ENCODE measurements at places on chromosomes 2 and 18.

DNA sequence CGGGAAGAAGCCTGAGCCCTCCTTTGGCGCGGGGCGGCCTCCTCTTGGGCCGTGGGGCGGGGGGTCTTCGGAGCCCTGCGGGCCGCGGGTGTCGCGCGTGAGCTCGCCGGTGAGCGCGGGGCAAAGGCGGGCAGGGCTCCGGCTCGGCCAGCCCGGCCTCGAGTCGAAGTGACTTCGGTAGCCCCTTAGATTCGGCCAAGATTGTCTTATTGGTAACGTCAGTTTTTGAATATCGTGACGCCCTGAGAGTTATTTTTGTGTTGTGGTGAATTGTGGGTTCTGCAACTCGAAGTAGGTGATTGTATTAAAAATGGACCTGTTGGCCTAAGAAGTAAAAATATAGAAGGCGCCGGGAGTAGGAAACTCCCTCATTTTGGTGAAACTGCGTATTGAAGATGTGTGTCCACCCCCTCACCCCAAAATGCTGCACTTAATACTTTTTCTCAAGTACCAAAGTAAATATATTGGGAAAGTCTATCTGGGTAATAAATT, 669 bp downstream of the MARCHF7 start:
- no peak for DNase-seq

GRCh38 chr2:239546541-239546940, 145.7 kb upstream of the HDAC4 start:
- no peak for DNase-seq

DNA sequence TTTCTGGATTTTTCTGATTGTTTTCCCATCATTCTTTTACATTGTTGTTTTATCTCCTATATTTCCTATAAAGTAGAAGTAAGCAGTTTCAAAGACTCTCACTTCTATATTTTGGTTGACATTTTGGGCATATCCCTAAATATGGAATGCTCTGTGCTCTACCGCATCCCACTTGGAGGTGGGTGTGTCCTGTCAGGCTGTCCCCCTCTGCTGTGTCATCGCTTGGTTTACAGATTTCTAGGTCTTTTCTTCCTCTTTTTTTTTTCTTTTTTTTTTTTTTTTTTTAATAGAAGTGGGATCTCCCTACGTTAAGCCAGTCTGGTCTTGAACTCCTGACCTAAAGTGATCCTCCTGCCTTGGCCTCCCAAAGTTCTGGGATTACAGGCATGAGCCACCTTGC, 13.3 kb downstream of the DGKD start:
- DNase-seq: no peak

- no peak for DNase-seq
Measured at GRCh38 chr2:123999681-124000080, 25.4 kb upstream of the CNTNAP5 start.

DNA sequence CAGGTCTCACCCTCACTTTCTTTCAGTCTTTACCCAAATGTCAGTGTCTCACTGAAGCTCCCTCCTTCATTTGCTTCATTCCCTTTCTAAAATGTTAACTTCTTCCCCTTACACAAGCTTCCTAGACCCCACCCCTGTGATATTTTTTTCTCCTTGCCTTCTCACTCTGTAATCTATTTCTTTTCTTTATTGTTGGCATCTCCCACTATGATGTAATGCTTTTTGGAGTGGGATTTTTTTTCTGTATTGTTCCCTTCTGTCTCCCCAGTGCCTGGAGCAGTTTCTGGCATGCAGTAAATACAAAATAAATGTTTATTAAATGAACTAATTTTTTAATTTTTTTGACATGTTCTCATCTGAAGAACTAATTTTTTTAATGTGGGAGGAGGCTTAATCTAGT, 55.9 kb upstream of the MAP3K20 start:
- DNase-seq: no peak

DNA sequence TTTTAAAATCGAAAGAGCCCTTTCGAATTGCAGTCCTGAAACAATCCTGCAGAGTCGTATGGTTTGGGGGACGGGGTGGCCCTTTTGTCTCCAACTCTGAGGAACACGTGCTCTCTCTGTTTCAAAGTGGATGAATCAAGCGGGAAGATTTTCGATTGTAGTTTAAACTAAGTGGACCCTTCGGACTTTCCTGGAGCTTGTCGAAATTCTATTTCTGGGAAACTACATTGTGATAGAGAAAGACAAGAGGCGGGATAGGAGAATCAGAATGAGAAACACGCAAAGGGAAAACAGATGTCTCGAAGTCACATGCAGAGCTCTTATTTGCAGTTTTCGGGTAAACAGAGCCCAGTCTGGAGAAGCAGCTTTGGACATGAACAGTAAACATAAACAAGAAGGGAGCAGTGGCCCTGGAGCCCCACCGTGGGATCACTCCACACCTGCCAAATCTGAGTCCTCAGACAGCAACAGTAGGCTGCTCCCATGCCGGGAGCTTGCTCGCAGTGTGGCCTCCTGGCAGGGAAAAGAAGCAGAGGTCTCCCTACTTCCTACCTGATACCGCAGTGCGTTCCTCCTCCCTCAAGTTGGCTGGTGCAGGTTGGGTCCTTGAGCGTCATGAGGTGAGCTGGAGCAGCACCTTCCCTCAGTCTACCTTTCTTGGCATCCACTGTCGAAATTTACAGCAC, 202.4 kb downstream of the SLC4A3 start:
- no peak for DNase-seq

GRCh38 chr2:62706721-62707521, 1.4 kb downstream of the EHBP1 start:
- no peak for DNase-seq

DNA sequence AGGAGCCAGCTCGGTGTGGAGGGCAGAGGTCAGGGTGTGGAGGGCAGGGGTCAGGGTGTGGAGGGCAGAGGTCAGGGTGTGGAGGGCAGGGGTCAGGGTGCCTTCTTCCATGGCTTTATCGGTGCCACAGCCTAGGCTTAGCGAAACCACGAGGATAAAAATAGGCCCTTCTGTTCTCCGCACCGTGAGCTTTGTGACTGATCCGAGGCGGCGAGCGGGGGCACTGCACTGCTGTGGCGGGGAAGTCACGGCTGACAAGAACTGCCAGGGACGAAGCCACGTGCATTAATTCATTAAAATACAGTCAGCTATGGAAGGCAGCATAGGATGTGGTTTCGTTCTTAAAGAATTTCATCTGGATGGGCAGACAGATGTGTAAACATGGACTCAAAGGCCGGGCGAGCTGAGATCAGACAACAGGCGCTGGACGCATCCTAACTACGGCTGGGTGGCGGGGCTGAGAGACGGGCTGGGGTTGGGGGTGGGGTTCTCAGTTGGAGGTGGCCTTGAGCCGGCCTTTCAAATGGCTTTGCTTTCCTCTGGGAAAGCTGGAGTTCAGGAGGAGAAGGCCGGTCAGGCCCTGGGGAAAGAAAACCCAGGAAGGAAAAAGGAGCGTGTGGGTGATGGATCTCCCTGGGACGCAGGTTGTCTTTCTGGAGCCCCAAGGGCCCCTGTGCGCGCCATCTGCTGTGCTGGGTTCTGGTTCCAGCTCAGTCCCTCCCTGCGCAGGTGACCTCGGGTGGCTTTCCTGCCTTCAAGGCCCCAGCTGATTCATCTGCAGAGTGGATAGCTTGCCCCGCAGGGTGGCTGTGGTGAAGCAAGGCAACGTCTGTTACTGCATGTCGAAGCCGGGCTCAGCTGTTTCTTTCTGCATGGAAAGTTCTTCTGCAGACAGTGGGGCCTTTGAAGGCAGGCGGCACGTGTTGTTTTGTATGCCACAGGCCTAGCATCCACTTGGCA, 958 bp upstream of the ALLC start:
- no peak for DNase-seq

DNA sequence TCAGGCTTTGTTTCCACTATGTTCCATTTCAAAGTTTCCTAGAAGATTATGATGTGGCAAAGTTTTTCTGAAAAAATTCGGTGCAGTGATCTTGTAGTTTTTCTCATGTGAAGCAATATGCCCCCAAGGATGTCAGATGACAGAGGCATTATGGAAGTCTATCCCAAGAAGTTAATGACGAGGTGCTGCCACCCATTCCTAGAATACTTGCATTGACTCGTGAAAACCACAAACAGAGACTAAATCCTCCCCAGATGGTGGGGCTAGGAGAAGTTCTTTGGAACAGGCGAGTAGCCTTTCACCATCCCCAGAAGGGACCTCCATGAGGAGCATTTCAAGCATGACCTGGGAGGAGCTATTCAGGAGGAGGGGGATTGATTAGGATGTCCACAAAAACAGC, 40.2 kb upstream of the COPS8 start:
- no peak for DNase-seq

DNA sequence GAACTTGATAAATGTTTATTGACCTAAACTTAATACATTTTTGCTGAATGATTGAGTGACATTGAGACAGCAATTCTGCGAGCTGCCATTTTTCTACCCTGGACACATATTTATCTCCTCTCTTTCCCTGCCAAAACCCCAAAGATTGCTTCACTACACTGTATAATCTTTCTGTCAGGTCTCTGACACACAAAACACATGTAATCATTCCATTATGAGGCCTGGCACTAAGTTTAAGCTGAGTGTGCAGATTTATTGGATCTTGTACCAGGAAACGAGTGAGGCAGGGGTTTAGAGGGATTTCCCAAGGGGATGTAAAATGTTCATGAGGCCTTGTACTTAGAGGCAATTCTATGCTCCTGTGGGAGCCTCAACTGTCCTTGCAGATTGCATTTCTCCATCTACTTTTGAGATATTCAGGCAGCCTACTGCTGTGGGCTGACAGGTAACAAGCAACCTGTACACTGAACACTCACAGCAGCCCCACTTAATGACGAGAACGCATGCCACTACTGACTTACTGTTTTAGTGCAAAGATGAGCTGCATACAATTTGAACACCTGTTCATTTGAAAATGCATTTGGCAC, 13.7 kb upstream of the OSR1 start:
- DNase-seq: no peak

DNA sequence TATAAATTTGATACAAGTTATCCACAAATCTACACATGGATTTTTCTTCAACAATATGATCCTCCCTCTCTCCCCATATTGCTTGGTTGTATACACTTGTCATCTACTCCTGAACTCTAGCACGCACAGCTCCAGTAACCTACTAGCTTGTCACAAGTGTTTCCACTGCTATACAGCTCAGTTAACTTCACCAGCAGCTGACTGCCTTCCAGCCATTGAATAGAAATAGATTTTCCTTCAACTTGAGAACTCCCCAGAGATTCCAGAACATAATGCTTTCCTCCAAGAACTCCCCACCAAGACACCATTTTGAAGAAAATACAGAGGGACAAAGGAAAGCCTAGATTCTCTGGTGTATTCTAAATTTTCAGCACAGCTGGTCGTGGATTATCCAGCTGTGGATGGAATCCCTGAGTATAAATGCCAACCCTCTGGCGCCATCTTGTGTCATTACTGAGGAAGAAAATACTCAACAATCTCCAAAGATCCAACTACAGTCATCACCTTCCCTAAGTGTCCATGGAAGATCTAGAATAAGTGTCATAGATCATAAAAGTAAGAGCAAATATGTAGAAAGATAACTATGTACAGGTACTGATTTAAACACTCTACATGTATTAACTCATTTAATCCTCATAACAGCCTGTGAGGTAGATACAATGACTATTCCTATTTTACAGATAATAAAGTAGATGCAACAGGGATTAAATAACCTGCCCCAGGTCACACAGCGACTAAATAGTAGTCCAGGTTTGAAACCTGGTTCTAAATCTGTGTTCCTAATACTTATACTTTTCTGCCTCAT, 156.7 kb downstream of the ARHGAP28 start:
- no peak for DNase-seq

- DNase-seq: no peak
Measured at GRCh38 chr2:215882689-215883088, 130.7 kb downstream of the MREG start.

DNA sequence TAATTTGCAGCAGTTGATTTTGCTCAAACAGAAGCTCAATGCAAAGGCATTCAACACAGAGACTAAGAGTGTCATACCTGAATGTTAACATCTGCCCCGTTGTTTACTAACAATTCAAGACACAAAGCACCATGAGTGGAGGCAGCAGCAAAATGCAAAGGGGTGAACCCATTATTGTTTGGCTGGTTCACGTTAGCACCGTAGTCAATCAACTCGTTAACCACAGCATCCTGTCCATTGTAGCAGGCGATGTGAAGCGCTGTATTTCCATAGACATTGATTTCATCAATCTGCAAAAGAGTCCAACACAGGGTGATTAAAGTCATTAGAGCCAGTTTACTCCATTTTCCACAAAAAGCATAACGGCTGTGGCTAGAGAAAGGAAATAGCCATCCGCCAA, 189.3 kb downstream of the ANKRD44 start:
- peak; percentile 12 for DNase-seq

- no peak for DNase-seq
Measured at GRCh38 chr2:206289391-206289790, 14.9 kb downstream of the ZDBF2 start.

GRCh38 chr2:219252900-219253752, at the start of gene TUBA4B:
Gene TUBA4B (plus strand): TSS chr2:219253243. CDS start chr2:219253408, 165 bp downstream.
- DNase-seq: peak; percentile 43

- DNase-seq: no peak
Measured at GRCh38 chr2:68357605-68358337, 7.3 kb upstream of the PLEK start.

DNA sequence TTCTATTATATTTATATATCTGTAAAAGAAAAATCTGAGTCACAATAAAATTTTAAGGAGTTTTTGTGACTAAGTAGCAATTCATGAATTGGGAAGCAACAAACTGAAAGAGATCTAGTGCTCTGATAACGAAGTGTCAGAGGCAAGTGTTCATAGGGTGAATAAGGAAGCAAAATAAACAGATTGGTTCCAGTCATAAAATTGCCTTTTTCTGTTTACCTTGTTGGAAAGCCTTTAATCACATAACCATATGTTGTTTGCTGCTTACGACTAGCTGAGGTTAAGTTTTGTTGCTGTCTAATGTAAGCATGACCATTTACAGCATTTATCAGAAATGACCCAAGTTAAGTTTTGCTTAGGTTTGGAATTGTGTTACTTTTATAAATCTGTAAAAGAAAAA, 358.9 kb downstream of the ARL6IP6 start:
- DNase-seq: no peak

DNA sequence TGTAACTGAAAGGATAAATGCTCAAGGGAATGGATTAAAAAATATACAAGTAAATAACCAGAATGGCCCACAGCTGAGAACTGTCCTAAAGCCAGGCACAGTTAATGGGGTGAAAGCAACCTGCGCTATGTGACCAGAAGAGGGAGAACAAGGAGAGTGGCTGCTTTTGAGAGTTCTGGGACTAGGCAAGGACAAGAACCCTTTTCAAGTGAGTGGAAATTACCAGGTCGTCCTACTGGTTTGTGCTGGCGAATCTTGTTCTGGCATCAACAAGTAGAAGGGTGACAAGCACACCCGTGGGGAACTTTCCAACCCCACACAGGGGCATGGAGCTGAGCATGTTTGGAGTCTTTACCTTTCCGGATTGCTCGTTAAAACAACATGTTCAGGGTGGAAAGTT, 82.8 kb downstream of the TMEM17 start:
- DNase-seq: no peak

All from CD4-positive, alpha-beta T cell treated with Interleukin-6 at 100 ng/mL for 8 hours (primary cell).